ENCODE measurements at places on chromosomes 4 and X.
A peak's percentile ranks its signal among the peaks of the same experiment; 100 is the strongest.

DNA sequence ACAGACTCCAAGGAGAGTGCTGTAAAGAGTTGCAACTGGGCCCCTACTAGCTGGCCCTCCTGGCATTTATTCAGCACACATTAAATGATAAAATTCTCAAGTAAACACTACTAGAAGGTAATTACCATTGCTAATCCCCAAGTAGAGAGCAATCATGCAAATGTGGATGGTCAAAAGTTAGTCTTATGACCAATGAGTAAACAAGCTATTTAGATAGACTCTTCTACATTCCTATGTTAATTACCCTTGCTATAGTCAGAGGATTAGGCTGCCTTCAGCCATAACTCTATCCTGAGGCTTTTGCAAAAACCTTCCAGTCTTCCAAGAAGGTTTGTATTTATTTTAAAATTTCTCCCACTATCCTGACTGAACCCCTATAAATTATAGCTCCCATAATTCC lies 28.3 kb upstream of the HPGD start:
- DNase-seq = no peak

DNA sequence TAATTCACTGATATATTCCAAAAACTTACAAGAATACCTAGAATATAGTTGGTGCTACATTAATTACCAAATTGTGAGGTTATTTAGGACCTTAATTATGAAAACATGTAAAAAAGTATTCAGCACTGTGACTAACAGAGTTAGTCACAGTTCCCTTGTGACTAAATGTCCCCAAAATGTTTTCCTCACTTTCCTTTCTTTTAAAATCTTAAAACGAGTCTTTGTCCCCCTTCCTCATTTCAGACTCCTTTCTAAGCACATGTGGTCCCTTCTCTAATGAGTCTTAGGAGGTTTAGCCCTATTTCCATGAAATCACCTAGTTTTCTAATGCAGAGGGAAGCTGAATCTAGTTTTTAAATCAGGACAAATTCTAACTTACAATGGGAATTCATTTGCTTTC lies 175.0 kb downstream of the PPP3CA start:
- no peak for DNase-seq

DNA sequence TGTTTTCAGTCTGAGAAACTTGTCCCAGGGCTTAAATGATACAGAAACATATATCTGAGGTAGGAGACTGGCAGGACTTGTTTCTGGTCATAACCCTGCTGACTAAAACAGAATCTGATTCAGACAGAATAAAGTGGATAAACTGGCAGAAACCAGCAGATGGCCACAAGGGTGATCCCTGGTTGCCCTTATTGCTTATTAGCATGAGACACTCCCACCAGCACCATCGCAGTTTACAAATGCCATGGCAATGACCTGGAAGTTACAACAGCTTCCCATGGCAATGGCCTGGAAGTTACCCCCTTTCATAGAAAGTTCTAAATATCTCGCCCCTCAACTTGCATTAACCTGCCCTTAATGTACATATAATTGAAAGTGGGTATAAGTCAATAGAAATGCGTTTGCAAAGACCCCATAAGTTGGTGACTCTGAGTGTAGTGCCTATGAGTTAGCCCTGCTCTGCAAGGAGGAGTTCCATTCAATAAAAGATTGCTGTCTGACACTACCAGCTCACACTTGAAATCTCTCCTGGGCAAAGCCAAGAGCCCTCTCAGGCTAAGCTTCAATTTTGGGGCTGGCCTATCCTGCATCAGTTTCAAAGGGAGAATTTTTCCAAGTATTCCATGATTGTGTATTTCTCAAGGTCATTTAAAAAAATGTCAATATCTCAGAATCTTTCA lies 52.9 kb upstream of the PAGE5 start:
- DNase-seq = no peak

- no peak for DNase-seq
These were observed 447.0 kb upstream of the GALNT7 start for GRCh38 chr4:172721659-172722058.

GRCh38 chr4:11634283-11634682 lies 205.6 kb upstream of the HS3ST1 start:
- no peak for DNase-seq

DNA sequence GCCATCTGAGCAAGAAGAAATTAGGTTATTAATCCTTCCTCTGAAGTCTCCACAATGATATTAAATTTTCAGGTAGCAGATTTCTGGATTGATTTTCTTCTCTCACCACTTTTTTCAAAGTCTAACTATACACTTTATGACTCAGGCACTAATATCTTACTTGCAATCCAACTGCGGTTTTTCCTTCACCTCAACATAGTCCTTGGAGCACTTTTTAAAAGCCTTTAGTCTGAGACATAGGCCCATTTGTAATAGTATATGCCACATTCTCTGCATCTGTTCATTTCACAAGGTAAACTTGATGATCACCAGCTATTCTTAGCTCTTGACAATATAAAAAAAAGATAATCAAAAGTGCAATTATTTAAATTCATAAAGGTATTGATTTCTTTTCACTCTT lies 55.9 kb upstream of the EDNRA start:
- DNase-seq = no peak

GRCh38 chrX:9860826-9861225 lies 74.6 kb downstream of the SHROOM2 start:
- no peak for DNase-seq

DNA sequence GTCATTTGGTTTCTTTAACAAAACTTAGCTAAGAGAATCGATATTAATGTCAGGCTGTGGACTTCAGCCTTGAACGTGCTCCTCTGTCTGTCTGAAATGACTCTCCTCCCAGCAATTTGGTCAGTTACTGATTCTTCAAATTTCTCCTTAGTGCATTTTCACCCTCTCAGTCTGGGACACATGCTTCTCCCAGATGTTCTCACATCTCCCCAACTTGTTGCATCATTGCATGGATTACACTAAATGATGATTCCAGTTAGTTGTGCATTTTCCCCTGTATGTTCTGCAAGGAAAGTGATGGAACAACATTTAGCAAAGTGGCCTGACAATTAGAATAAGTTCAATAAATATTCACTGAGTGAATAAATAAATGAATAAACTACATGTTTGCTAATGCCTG lies 94.4 kb downstream of the NLGN4X start:
- DNase-seq = no peak

- DNase-seq = no peak
These were observed 217.0 kb upstream of the FAT4 start for GRCh38 chr4:125097729-125098128.

DNA sequence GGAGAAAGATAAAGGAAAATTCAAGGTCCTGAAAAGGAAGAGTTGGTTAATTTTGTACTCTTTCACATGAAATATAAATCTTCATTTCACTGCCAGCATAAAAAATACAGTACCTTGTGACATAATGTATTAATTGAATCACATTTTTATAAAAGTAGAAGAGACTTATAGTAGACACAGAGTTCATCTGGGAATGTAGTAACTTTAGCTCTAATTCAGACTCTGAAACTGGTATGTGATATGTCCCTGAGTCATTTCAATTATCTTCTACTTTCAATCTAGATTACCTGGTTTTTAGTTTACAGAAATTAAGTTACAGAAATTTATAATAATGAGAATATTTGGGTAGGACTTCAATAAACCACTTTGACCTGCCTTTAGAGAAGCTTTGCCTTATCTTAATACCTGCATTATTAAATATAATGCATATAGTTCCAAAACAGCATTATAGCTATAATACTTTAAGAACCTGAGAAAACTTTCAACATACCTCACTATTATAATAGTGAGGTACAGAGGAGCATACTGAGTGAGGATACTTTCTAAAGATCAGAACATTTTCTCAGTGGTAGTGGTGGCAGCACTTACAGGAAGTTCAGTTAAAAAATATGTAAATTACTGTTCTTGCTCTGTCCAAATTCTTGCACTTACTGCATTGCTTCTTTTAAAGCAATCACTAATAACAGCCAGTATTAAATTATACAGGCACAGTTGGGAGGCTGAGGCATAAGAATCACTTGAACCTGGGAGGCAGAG lies 11.2 kb downstream of the NEK1 start:
- no peak for DNase-seq

GRCh38 chr4:98997166-98997565 lies 1.6 kb downstream of the METAP1 start:
- no peak for DNase-seq

GRCh38 chr4:144599621-144600020 lies 46.3 kb upstream of the HHIP start:
- DNase-seq = no peak

DNA sequence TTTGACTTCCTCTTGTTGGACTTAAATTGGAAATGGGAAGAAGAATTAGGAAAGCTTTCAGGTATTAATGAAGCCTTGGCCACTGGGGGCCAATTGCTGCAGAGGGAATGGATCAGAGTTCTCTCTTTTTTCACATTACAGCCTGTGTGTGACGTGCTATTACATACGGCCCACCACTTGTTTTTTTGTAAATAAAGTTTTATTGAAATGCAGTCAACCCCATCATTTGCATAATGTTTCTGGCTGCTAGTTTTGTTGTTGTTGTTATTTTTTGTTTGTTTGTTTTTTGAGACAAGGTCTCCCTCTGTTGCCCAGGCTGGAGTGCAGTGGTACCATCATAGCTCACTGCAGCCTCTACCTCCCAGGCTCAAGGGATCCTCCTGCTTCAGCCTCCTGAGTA lies 98.4 kb downstream of the ASMT start:
- DNase-seq = no peak

GRCh38 chr4:173883821-173884220 lies 353.8 kb upstream of the HAND2 start:
- DNase-seq = no peak

GRCh38 chr4:1711571-1712215 lies 426 bp downstream of the SLBP start:
- no peak for DNase-seq

DNA sequence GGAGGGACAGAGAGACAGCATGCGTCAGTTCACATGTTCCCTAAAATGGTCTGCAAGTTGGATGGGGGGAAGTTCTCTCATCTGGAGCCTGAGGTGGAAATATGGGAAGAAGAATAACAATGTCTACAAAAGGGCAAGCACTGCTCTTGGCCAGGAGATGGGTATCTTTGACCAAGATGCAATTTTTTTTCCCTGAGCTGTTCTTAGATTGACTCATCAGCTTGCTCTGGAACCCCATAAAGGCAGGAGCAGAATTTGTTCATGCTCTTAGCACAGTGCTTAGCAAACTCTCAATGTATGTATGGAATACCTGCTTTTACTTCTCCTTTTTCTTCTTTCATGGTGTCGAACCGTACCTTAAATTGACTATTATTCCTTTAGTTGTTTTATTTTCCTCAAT lies 90.5 kb upstream of the ZNF827 start:
- DNase-seq = peak; percentile 8

DNA sequence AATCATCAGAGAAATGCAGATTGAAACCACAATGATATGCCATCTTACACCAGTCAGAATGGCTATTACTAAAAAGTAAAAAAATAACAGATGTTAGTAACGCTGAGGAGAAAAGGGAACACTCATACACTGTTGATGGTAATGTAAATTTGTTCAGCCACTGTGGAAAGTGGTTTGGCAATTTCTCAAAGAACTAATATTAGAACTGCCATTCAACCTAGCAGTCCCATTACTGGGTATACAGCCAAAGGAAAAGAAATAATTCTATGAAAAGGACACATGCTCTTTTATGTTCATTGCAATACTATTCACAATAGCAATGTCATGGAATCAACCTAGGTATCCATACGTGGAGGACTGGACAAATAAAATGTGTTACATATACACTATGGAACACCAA lies 566.3 kb downstream of the STPG2 start:
- DNase-seq = no peak

DNA sequence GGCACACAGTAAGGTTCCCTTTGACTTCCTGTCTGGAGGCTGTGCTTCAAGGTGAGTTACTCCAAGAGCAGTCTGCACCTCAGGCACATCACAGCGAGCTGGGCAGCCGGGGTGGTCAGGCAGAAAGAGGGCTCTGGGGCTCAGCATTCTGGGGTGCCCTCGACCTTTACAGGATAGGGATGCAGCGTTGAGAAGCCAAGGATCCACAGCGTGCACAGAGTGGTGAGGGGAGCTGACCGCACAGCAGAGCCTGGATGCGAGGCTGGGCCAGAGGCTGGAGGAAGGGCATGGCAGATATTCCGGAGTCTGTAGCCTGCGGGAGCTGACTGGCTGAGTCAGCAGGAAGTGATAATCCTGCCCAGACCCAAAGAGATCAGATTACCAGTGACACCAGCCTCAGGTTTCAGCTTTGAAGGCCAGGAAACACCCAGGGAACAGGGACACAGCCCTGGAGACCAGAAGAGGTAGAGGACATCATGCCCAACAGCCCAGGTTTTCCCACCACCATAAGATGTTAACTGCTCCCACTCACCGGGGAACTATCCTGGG lies 38.4 kb upstream of the PDLIM3 start:
- peak; percentile 34 for DNase-seq

- DNase-seq = no peak
These were observed 57.4 kb downstream of the PSAPL1 start for GRCh38 chr4:7377223-7377865.

- no peak for DNase-seq
These were observed 230.8 kb downstream of the CFAP299 start for GRCh38 chr4:80566203-80566872.

GRCh38 chr4:55340266-55340665 lies 5.8 kb upstream of the SRD5A3 start:
- DNase-seq = no peak

- DNase-seq = no peak
These were observed 52.8 kb downstream of the PDLIM5 start for GRCh38 chr4:94504545-94504944.

- DNase-seq = peak; percentile 20
These were observed 2.6 kb downstream of the SLC25A31 start for GRCh38 chr4:127732623-127733328.

DNA sequence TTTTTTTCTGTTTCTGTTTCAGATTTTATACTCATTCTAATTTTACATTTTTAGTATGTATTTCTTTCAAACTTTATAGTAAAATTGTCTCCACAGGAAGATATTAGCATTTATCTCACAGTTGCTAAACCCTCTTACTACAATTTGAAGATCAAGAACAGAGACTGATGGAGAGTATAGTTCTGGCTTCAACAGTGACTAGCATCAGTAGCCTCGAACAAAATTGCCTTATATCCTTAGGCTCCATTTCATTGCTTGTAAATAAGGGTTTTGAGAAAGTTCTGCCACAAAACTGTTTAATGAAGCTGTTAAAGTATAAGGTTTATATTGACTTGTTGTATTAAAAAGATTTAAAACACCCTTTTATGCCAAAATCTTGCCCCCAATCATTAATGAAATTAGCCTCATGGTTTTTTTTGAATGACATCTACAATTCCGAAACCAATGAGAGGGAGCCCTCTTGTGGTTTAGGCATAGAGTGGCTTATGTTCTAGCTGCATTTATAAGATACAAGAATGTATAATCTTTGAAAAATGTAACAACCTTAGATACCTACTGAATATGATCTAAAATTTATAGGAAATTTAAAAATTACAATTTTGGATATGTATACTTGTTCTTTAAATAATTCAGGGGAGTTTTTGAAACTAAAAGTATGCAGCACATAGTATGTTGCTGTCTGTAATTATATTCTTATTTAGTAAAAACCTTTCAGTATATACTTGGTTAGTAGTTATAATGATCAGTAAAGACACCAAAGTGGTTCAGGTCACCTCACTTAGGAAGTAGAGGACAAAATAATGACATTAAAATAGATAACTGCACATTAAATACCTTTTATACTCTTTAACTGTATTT lies 109.8 kb upstream of the HPGD start:
- DNase-seq = peak; percentile 22

- no peak for DNase-seq
These were observed 4.7 kb downstream of the THAP9 start for GRCh38 chr4:82905205-82905604.
